EH (cell line): ENCODE measurements at places on chromosomes 5 and 9.

GRCh38 chr5:98096155-98096554 is 677.3 kb upstream of the RGMB start:
- DNase-seq: peak; percentile 82

GRCh38 chr5:11494340-11494739 is 409.9 kb downstream of the CTNND2 start:
- DNase-seq: no peak

DNA sequence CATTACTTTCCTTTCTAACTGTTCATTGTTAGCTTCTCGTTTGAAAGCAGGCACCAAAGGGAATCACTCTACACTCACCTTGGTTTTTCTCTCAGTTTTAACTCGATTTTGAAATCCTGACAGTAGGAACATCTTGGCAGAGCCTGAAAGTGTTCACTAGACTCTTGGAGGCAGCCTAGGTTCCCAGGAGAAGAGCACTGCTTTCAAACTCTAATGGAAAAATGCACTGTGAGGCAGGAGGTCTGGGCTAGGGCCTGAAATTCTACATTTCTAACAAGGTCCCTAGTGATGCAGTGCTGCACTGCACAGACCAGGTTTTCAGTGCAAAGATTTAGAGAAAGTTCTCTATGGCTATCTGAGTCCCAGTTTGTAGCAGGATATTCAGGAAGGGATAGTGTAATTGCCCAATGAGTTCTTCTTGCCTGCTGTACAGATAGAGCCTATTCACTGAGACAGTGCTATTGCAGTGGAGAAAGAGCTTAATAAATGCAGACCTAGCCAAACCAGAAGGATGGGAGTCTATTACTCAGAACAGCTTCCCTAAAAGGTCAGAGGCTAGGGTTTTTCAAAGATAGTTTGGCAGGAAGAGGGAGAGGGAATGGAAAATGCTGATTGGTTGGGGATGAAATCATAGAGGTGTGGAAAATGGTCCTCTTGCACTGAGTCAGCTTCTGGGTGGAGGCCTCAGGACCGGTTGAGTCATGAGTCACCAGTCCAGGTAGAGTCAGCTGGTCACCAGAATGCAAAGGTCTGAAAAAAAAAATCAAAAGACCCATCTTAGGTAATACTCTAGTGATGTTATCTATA is 153.9 kb downstream of the GPBP1 start:
- no peak for DNase-seq

DNA sequence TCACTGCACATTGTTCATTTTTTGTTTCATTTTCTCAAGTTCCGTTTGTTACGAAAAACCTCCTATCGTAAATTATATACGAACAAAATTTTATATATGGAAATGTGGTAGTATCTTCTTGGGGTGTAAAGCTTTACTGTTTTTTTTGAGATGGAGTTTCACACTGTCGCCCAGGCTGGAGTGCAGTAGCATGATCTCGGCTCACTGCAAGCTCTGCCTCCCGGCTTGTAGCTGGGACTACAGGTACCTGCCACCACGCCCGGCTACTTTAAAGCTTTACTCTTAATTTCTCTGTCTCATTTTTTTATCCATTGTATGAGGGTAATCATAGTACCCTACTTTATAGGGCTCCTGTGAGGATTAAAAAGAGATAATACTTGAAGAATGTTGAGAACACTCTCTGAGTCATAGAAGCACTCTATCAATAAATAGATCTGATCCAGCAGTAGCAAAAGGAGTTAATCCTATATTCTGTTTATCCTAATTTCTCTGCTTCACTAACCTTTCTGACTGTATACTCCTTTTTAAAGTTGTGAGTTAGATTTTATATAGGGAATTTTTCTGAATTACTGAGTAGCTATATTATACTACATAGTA is 5.6 kb upstream of the LRRC70 start:
- no peak for DNase-seq

- no peak for DNase-seq
Measured at GRCh38 chr5:150782850-150783249, 4.3 kb downstream of the SMIM3 start.

DNA sequence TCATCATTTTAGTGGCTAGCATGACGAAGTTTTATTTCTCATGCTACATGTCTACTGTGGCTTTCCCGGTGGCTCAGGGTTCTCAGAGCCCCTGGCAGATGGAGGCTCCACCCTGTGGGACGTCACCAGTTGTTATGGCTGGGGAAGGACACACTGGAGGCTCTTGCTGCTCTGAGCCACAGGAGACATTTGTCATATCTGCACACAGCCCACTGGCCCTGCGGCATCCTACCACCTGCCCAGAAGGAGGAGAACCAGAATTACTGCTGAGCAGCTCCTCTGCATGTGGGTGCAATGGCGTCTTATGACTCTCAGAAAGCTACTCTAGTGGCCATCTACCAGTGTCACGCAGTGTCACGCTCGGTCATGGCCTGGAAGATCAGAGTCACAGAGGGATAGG is 6.6 kb downstream of the OR13J1 start:
- DNase-seq: no peak

GRCh38 chr5:143014017-143014651 is 244.0 kb downstream of the ARHGAP26 start:
- peak; percentile 12 for DNase-seq

GRCh38 chr5:78482948-78483347 is 122.5 kb downstream of the SCAMP1 start:
- DNase-seq: no peak
